ENCODE measurements at places on chromosomes 7 and 10.

GRCh38 chr10:73959484-73960243 is 38.3 kb upstream of the VCL start:
- no peak for DNase-seq

DNA sequence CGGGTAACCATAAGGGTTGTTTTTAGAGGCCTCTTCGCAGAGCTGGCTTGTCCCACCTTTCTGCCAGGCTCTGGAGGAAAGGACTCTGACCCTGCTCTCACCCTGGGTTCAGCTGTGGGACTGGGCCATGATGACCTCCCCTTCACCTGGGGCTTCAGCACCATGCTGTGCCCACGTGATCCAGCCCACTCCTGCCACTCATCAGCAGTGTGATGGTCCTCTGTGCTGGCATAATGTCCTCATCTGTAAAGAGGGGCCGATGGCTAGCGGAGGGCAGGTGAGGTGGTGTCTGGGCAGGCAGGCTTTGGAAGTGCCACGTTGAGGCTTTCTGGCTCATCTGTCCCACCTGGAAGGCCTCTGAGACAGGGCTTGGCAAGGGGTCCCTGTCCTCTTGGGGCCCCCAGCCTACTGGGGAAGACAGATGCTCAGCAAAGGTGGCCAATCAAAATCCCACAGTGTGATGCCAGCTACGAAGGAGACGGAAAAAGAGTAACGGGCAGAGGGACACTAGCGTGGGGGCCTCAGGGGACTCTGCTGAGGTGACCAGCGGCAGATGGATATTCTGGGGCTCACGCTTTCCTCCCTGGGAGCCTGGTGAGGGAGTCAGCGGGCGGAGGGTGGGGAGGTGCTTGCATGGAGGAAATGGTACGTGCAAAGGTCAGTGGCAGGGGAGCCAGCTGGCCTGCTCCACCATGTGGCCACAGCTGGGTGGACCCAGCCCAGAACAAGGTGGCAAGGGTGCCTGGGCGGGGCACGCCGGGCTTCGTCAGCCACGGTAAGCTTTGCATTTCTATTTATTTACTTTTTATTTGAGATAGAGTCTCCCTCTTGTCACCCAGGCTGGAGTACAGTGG is 5.4 kb downstream of the LRWD1 start:
- DNase-seq: no peak

DNA sequence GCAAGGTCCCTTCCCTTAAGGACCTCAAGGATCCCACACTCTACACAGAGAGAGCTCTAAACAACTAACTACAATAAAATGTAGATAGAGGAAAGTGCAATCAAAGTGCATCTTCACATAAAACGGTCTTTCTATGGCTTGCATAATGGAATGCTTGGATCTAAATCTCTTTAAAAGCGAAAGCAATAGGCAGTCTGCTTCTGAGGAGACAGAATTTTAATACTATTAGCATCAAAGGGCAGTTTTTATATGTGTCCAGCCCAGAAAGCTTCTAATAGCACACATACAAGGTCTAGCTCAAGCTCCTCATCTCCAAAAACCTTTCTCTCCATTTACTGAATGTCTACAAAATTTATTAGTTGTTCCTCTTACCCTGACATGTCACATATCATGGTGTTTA is 101.5 kb upstream of the C1GALT1 start:
- DNase-seq: no peak

GRCh38 chr7:99835189-99835588 is 7.4 kb downstream of the CYP3A43 start:
- no peak for DNase-seq

DNA sequence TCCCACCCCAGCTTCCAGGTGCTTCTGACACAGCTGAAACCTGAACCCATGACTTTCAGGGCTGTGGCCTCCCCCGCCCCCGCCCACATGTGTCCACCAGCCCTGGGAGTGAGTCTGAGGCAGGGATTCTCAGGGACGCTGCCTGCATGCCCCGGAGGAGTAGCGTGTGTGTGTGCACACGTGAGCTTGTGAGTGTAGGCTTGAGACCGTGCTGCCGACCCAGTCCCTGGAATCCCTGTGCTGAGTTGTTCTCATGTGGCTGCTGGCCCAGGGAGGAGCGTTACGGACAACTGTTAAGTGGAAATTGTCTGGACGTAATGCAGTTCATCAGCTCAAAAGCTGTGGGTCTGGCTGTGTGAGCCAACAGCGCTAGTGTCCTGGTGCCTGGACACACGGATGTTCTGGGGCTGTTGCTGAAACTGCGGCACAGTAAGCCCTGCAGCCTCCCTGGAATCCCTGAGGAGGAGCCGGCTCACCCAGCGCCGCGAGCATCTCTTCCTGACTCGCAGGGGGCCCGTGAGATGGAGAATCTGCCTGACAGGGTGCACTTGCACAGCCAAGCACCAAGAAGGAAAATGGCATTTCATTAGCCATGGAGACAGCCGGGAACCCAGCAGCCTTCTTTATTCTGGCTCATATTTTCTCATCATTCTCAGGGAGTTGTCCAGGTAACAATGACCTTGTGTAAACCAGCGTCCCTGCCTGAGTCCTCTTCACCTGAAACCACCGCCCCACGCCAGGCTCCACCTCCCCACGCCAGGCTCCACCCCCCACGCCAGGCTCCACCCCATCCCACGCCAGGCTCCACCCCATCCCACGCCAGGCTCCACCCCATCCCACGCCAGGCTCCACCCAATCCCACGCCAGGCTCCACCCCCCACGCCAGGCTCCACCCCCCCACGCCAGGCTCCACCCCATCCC is 603.9 kb downstream of the PTPRN2 start:
- no peak for DNase-seq

GRCh38 chr10:91591797-91592174 is 41.1 kb downstream of the PPP1R3C start:
- no peak for DNase-seq

DNA sequence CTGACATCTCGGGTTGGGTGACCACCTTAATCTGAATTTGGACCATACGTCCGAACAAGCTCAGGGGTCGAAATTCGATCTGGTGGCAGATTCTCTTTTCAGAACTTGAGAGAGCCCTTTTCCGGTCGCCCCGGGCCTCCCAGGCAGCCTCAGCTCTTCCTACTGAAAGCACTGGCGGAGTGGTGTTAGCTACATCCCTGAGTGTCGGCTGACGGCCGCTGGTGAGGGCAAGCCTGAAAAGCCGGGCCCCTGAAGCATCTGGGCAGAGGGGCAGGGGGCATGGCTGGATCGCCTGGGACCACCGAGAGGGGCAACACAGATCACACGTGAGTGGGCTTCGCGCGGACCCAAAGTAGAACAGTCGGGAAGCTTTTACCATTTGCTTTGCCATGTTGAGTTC is 116.1 kb downstream of the SMURF1 start:
- DNase-seq: no peak

DNA sequence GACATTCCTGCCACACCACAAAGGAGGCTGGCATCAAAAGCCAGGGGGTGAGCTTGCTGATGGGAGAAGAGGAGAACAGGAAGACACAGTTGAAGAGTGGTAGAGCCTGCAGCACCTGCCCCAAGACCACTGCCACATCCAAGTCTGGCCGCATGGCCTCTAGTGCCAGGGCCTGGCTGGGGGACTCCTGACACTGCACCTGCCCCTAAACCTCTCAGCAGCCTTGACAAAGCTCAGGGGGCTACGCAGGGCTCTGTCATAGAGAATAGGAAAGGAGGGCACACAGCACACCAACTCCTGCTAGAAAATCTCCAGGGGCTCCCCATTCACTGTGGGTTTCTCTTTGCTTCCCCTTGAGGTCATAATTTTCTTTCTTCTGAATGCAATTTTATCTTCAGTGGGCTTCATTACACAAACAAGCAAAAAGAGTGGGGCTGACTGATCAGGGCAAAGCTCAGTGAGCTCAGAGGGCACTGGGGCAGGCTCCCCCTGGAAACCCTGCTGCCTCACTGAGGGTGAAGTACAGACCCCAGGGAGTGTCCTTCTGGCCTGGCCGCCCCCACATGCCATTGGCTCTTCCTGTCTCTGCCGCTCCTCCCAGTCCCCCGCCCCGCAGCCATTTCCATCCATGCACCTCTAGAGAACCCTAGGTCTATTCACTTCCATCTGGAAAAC is 37.2 kb downstream of the VOPP1 start:
- DNase-seq: no peak

DNA sequence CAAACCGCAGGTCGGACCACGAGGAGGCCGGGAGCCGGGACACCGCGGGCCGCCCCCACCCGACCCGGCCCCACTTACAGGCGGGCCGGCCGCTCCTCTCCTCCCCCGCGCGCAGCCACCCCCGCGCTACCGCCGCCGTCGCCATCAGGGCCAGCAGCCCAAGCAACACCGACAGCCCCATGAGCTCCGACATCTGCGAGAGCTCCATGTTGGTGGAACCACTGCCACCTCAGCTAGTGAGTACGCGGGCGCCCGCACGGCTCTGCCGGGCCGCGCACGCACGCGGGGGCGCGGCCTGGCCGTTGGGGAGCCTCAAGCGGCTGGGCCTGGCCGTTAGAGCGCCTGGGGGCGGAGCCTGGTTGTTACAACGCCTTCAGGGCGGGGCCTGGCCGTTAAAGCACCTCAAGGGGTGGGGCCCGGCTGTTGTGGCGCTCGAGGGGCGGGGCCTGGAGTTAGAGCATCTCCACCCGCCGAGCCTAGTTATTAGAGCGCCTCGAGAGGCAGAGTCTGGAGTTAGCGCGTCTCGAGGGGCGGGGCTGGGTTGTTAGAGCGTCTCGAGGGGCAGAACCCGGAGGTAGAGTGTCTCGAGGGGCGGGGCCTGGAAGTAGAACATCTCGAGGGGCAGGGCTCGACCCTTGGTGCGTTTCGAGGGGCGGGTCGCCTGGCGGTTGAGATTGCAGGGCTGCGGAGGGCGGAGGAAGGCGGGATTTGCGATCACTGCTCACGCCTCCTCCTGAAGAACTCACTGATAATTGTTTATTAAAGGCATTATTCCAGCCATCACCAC is at the start of gene TBL2:
TBL2 (minus strand) TSS at position 238 of the 787 bp plus-strand sequence; CDS start at position 208, 30 bp downstream.
- peak; percentile 89 for DNase-seq

DNA sequence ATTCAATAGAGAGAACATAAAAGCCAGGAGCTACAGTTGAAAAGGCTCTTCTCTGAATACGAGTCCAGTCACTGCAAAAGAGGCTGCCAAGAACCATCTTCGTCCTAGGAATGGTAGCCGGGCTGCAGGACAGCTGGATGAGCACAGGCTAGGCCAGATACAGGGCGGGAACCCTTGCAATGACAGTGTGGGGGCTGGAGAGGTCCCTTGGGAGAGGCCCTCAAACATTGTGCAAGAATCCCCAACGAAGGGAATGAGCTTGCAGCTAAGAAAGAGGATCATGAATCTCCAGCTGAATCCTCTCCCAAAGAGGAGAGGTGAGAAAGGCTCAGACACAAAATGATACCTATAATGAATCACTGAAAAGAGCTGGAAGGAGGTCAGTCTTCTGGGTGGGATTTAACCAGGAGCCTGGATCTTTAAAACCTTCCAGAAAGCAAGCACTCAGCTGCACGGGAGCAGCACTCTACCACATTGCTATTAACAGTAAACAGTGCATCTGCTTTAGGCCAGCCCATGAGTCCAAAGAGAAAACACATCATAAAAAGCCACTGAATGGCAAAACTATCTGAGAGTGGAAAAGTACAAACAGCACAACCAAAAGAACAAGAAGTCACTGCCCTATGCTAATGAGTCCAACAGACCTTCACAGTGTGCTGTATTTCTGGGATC is 287.9 kb downstream of the TNS3 start:
- no peak for DNase-seq

DNA sequence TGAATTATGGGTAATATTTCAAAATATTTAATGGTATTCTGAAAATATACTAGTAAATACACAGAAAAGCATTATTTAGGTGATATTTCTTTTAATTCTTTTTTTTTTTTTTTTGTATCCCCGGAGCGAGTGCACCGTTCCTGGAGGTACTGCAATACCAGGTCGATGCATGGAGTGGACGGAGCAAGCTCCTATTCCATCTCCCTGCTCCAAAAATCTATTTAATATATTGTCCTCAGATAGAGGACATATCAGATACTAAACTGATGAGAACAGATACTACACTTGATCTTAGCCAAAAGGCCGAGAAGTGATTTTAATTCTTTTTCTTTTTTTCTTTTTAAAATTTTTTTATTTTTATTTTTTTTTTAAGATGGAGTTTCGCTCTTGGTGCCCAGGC is 10.8 kb downstream of the BTRC start:
- no peak for DNase-seq

- DNase-seq: no peak
Observed at GRCh38 chr10:63889803-63890202, 368.6 kb downstream of the REEP3 start.

GRCh38 chr10:43453266-43453831 is 16.4 kb downstream of the ZNF487 start:
- no peak for DNase-seq

DNA sequence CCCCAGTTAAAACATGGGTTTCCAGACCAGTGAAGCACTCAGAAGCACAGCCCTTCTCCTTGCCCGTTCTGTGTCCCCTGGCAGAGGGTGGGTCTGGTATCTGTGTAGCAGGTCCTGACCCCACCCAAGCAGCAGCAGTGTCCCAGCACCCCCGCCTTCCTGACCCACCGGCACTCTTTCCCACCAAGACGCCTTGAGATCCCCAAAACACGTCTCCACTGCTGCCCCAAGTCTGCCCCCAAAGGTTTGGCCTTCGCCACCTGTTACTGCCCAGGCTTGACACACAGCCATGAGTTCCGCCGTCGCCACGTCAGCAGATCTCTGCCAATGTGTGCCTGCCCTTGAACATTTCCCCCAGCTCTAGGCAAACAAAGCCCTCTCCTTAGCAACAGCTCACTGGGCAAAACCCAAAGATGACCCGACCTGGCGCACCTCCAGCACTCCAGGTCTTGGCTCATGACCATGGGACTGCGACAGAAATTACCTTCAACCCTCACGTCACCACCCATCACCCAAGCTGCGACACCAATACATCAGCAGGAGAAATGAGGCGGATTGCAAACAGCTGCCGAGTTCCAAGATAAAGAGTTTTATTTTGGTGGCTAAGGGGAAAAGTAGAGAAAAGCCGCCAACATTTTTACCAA is 75.6 kb downstream of the CTBP2 start:
- DNase-seq: peak; percentile 53

GRCh38 chr7:84176716-84177115 is 17.9 kb downstream of the SEMA3A start:
- no peak for DNase-seq

GRCh38 chr7:151835636-151836035 is 41.3 kb downstream of the PRKAG2 start:
- DNase-seq: no peak

- DNase-seq: no peak
Observed at GRCh38 chr10:124447751-124448466, 1.9 kb downstream of the NKX1-2 start.

DNA sequence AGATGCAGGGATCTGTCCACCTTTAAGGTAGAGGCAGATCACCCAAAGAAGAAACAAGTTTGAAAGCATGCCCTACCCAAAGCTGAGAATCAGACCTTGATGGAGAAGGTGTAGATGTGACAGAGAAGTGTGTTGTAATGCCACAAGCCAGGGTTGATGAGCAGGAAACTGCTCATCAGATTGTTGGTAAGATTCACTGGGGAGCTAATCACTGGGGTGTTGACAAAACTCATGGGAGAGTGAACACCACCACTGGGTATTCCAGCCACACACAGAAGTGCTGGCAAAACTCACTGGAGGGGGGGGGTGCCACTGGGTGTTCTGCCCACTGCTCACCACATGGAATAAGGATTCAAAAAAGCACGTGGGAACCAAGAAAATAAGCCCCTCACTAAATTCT is 95.2 kb downstream of the IQUB start:
- DNase-seq: no peak

- no peak for DNase-seq
Observed at GRCh38 chr10:108465871-108466641, 1301.5 kb upstream of the SORCS1 start.
